Mammary epithelial cell (primary cell): ENCODE measurements at places on chromosomes 2 and 18. TPM values are rescaled to one million over a fixed set of nuclear protein-coding genes. Genes with fewer than 3 reads are reported as not detected.

Gene SLC40A1
- 3.2 TPM for total RNA-seq

Gene CD302
- total RNA-seq: 0.88 and 1.6 TPM in 2 replicates

Gene CPLX4
- total RNA-seq: not detected

Gene CABYR
- 9.0 TPM for total RNA-seq

Gene LMAN2L
- 17.3 TPM for total RNA-seq

Gene ARHGEF4
- total RNA-seq: 48.8 TPM

Gene PTPN2
- 25.3 TPM for total RNA-seq

Gene BBS5
- total RNA-seq: 6.2 TPM

Gene FHOD3
- 51.5 TPM for total RNA-seq

- DNase-seq: no peak
These were observed 64.7 kb downstream of the FAM228A start for GRCh38 chr2:24239553-24239952.

DNA sequence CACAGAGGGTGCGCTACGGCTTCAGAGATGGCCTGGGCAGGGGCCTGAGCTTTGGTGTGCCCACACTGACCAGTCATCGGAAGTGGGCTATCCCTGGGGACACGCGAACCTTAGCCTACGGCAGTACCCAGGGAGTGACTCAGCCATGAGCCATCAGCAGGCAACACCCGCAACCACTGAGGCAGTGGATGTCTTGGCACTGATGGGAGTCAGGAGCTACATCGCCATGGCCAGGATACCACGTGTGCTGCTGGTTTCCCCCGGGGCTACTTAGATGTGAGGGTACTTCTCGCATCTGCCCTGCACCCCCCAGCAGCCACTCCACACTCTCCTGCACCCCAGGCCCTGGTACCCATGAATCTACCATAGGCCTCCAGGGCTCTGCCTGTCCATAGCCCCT, 12.8 kb upstream of the HPCAL1 start:
- peak; percentile 96 for DNase-seq

DNA sequence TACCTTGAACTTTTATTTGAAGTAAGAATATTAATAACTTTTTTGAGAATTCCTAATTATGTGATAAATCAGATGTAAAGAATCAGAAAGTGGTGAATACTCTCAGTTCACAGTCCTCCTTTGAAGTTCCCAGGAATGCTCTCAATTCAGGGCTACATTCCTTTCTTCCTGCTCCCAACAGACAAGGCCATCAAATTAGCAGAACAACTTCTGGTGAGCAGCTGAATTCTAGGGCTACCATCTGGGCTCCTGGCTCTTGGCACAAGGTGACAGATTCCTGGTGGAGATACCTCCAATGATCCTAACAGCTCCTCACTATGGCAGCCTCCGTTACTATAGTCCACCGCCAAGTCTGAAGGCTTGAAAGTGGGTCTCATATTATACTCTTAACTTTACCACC, 37.8 kb upstream of the OLA1 start:
- DNase-seq: no peak

DNA sequence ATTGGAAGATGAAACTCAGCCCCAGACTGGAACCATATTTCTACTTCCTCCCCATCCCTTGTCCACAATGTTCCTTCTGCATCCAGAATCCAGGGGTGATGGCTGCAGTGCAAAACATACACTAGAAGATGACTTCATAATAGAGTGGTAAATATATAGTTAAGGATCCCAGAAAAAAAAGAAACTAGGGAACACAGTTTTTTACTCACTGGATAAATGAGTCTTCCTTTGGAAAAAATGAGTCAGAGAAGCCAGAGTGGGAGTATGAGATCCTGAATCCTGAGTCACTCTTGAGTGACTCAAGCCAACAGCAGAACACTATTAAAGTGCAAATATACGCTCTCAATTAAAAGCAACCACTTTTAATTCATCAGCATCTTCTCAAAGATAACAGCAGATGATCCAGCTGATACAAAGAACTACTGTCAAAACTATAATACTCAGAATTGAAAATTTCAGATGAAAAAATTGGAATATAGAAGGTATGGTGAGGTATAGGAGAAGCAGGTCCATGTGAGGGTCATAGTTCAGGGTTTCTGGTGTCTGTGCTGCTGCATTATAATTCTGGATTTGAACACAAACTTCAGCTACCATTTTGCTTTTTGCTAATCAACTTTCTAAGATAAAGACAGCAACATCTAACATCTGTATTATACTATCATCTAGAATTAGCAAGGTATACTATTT, 987.2 kb upstream of the CDH2 start:
- DNase-seq: peak; percentile 82

- no peak for DNase-seq
These were observed 5.9 kb upstream of the NCOA1 start for GRCh38 chr2:24485197-24485596.

DNA sequence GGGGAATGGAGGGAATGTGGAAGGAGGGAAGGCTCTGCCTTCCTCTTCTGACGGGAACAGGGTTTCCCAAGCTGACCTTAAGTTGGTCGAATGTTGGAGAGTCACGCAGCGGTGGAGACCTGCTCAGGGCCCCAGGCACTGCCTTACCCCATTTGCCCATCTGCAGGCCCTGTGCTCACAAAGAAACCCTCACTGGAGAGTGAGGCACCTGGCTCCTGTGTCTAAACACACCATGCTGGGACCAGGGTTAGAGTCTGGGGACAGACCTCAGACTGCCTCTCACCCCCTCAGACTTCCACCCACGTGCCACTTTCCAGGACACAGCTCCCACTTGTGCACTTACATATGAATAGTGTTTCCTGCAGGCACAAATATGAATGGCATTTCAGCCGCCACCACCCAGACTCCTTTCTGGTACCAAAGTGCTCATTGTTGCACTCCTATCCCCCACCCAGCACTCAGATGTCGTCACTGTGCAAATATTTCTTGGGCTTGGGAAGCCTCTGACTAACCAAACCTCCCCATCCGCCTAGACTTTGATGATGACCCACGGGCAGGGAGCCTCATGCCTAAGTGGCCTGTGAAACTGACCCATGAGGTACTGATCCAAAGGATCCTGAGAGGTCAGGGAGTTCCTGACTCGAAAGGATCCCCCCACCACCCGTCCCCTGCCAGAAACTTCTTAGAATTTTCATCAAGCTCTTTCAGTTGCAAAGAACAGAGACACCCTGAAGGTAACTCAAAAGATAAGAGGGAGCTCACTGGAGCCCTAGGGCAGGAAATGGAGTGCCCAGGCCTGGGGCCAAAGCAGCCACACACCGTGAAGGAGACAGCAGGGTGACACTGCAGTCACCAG, 78.3 kb downstream of the STPG4 start:
- DNase-seq: peak; percentile 86

GRCh38 chr2:45042401-45042800, 33.1 kb upstream of the SIX2 start:
- no peak for DNase-seq

DNA sequence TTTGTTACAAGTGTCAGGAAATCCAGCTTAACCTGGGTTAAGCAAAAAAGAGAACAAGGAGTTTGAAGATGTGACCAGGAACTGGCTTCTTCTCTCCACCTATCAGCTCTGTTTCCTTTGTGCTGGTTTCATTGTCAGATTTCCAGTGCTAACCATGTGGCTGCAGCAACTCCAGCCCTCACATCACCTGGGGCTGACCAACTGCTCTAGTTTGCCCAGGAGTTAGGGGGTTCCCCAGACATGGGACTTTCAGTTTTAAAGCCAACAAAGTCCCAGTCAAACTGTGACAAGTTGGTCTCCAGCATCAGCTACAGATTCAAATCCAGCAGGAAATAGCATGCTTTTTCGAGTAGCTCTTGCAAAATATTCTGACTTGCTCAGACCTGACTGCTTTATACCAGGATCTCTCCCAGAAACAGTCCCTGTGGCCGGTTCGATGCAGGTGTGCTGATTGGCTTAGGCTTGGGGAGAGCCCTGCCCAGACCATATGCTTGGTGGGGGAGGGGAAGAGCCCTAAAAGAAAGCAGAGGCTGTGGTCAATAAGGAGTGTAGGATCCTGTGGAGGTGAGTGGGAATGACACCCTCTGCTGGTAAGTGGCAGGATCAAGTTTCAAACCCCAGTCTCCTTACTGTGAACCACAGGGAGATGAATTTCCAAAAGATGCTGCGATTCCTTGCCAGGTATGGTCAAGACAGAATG, 49.5 kb downstream of the KCNE4 start:
- DNase-seq: peak; percentile 90

- peak; percentile 71 for DNase-seq
These were observed 4.3 kb downstream of the VAPA start for GRCh38 chr18:9918016-9918680.

- DNase-seq: no peak
These were observed 8.4 kb downstream of the DSEL start for GRCh38 chr18:67508146-67508545.

- no peak for DNase-seq
These were observed 97.2 kb upstream of the GLI2 start for GRCh38 chr2:120638450-120638849.

DNA sequence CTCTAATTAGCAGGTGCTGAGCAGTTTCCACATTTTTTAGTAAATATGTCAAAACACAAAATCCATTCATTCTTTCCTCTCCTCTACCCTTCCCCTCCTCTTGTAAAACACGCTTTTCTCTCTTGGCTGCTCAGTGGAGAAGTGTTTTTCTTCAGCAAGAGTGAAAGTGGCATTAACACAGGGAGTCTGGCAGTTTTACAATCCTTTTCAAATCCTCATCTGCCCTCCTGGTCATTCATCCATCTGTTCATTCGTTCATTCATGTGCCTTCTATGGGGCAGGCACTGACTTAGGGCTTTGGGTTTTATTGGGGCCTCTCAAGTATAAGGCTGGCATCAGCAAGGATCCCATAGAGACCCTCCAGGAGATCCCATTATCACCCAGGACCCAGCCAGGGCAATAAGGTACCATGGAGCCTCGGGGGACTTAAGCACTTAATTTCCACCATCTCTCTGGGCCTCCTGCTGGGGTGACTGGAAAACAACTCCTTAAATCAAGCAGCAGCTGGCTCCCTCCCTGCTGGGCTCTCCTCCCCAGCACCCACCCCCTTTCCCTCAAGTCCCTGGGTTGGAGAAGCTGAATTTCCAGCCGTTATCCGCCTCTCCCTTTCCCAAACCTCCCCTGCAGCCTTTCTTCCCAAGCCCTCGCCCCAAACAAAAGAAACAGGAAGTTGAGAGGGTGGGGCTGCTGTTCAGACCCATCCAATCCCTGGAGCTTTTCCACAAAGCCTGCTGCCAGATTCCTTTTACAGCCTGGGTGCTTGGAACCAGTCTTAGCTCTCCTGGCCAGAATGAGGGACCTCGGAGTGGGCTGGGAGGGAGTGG, 32.6 kb downstream of the MARCHF4 start:
- DNase-seq: no peak
